ENCODE measurements at places on chromosomes 6 and 20. TPM values are rescaled to one million over a fixed set of nuclear protein-coding genes. Genes with fewer than 3 reads are reported as not detected.

The HSPA1A gene
- total RNA-seq: 111 TPM

The STX7 gene
- 18.0 TPM for total RNA-seq

The HNF4A gene
- not detected for total RNA-seq

The CCN2 gene
- total RNA-seq: 22.8 TPM

The TSPO2 gene
- not detected for total RNA-seq

Measured in fibroblast of lung (primary cell).